ENCODE measurements at places on chromosomes 13 and 19.

- no peak for DNase-seq
These were observed 40.1 kb upstream of the PSG9 start for GRCh38 chr19:43309466-43309865.

GRCh38 chr19:33627526-33627925 lies 5.8 kb downstream of the CHST8 start:
- DNase-seq: no peak

DNA sequence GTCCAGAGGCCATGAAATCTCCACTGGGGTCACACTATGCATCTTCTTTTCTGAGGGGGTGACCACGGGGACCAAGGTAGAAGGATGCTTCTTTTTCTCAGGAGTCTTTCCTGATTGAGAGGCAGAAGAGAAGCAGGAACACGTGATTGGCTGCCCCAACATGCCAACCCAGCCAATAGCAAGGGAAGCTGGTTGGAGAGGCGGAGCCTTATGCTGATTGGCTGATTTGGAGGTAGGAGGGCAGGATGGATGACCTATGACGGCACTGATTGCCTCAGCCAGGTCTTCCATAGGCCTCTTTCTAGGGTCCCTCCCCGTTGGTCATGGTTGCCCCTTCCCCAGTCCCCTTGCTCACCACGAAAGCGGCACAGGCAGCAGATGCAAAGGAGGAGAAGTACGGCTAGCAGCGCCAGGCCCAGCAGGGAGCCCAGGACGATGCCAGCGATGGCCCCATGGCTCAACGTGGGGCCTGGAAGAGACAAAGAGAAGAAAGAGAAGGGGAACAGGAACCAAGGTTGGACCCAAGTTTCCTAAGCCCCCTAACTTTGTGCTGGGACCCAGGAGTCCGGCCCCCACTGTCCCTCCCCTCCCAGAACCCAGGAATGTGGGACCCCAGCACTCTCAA lies 8.0 kb downstream of the VSIG10L start:
- DNase-seq: no peak

DNA sequence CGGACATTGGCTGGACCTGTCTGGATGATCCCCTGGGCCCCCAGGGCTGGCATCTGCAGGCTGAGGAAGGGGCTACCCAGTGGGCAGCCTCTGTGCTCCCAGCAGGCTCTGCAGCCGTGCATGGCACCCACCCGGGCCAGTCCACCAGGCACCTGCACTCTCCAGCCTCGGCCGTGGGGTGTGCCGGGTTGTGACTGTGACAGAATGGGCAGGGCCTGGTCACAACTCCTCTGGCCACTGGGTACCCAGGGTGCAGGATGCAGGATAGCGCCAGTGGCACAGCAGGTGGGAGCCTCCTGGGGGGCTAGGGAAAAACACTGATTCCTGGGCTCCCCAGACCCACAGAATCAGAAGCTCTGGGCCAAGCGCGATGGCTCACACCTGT lies 10.0 kb downstream of the PEX11G start:
- no peak for DNase-seq

DNA sequence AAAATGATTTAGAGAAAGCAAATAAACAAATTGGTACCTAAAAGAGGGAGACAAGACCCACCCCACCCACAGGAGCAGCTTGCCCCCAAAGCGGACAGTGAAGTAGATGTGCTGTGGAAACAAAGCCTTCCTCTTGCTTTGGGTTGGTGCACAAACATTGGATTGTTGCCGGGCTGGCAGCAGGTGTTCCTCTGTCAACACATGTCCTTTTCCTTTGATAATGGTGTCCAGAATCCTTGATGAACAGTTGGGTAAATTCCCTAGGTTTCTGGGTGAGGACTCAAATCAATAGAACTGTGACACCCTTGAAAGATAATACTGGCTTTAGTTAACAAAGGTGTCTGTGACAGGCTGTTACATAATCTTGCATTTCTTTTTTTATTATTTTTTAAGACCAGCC lies 311.8 kb downstream of the SPRY2 start:
- peak; percentile 44 for DNase-seq

DNA sequence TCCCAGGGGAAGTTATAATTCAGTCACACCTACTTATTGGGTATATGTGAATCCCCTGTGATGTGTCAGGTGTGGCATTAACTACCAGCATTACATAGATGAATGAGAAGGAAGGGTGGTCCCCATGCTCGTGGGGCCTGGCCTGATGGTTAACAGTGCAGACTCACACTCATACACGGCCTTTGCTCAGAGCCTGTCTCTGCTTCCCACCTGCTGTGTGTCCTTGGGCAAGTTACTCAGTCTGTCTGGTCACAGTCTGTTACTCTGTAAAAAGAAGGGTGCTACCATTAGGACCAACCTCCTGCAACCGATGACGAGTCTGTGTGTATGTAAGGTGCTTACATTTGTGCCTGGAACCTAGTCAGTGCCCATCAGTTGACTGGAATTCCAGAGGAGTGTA lies 23.8 kb downstream of the SAFB start:
- no peak for DNase-seq

GRCh38 chr19:9058905-9059667 lies 27.8 kb upstream of the OR1M1 start:
- DNase-seq: no peak

GRCh38 chr19:48085076-48085475 lies 25.5 kb downstream of the PLA2G4C start:
- no peak for DNase-seq

GRCh38 chr13:75685239-75685697 lies 49.1 kb downstream of the LMO7 start:
- DNase-seq: no peak

DNA sequence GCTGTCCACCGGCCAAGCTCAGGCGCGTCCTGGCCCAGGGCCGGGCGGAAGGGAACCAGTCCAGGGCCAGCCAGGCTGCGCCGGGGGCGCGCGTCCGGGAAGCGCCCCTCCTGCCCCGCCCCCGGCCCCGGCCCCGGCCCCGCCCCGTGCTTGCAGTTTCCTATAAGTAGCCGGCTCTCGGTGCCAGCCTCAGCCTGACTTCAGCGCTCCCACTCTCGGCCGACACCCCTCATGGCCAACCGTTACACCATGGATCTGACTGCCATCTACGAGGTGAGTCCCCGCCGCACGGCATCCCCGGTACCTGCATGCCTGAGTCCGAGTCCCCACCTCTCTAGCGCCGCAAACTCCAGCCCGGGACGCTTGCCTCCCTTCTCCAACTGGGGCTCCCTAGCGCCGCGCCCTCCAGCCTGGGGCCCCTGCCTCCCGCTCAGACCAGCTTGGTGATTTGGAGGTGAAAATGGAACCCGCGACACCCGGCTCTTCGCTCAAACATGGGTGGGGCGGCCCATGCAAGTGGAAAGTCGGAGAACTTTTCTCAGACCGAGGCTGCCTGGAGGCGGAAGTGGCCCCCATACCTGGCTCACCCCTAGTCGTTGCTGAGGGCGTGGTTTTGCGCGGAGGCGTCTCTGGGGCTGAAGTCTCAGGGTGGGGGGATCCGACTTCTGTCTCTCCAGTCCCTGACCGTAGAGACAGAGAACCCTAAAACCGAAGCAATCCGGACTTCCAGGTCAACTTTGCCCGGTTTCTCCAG lies at the start of gene ZFP36:
TSS of gene ZFP36 (plus strand) at position 192 of the 754 bp plus-strand sequence. CDS start at position 250, 58 bp downstream.
- DNase-seq: peak; percentile 95

DNA sequence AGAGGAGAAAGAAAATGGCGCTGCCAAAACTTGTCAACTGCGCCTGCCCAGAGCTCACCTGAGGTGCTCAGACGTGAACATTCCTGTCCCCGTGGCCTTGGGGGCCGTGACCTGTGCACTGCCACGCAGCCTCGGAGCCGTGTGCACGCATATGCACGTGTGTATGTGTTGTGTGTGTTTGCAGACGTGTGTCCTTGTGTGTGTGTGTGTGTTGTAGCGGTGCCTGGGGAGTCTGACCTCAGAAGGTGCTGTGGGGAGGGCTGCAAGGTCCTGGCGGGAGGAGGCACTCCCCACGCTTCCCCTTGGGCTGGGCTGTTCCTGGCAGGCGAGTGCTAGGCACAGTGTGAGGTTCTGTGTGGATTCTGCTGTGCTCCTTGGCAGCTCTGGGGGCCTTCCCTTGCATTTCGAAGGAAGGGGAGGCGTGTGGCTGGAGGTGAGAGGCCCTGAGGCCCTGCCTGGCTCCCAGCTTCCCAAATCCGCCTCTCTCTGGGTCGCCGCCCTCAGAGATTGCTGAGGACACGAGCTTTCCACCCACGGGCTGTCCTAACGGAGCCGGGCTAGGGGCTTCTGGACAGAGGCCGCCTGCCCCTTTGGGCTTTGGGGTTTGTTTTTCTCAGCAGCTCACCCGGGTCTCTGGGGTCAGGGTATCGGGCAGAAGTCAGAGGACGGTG lies 4.5 kb downstream of the BSG start:
- no peak for DNase-seq

DNA sequence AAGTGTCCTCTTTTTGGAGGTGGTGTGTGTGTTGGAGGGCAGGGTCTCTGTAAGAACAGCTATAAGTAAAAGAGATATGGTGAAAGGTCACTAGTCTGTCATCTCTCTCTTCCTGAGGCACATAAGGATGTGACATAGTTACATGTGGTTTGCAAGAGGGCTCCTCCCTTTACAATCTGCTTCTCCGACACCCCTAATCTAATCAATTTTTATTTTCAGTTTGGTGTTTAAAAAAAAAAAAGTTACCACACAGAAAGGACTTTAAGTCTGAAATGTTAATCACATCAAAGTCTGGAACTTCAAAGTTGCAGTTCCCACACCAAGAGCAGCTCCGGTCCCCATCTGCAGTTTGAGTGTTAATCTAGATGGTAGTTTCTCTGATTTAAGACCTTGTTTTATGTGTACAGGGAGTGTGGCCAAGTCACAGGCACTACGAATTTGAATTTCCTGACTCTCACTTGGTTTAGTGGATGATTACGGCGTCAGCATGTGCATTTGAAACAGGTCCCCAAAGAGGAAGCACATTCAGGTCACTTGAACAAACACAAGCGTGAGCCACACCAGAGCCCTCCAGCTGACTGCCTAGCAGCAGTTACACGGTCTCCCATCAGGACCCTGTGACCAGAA lies 53.1 kb downstream of the FOXO1 start:
- DNase-seq: peak; percentile 46

GRCh38 chr19:41706741-41707501 lies 1.5 kb upstream of the CEACAM5 start:
- DNase-seq: peak; percentile 87

GRCh38 chr19:1025960-1026782 lies at the start of gene CNN2:
CNN2 (plus strand) TSS chr19:1026608; CDS start chr19:1026662, 54 bp downstream.
- peak; percentile 87 for DNase-seq

Measured in colonic mucosa (tissue), 4 donors.